ENCODE measurements at places on chromosomes 3 and 15.
A peak's percentile ranks its signal among the peaks of the same experiment; 100 is the strongest.

GRCh38 chr15:59262316-59262715 lies 55.7 kb downstream of the LDHAL6B start:
- no peak for DNase-seq

- no peak for DNase-seq
These were observed 32.2 kb downstream of the IL20RB start for GRCh38 chr3:136989781-136990524.

GRCh38 chr3:171132873-171133272 lies 106.4 kb upstream of the SLC2A2 start:
- DNase-seq, result no peak

DNA sequence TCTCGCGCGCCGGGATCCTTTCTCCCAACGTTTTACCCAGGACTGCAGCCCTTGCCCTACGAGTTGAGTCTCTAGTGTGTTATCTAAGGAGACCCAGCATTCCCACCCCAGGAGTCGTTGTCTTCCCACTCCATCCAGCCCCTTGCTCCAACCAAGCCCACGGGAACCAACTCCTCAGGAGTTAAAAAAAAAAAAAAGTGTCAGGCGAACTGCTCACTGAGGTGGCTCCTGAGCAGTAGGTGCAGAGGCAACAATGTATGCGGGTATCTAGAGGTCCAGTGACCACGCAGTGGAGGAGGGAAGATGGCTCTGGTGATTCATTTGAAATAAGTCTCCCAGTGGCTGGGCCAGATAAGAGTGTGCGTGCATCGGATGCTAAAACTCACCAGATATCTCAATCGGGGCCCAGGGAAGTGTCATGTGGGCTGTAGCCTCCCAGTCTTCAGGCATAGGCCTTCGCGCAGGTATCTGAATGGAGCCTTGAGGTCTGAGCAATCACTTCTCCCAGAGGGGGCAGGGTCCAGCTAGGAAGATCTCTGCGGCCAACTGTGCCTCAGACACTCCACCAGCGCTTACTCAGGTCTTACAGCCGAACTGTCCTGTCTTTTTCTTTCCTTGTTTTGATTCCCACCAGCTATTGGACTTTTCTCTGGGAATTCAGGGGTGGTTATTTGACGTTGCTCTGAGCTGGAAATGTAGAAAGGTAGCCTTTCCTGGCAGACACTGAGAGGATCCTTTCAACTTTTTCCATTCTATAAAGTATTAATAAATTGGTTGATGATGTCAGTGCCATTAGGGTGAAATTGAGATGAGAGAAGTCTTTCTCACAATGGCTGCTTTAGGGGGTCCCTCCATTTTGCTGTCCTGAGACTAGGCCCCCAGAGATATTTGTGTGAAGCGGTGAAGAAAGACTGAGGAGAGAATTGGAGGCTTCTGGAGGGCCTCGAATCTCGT lies 21.0 kb downstream of the ZIC4 start:
- DNase-seq, result no peak

GRCh38 chr3:33355611-33356010 lies 78.4 kb downstream of the FBXL2 start:
- no peak for DNase-seq

- DNase-seq, result peak; percentile 20
These were observed 281.9 kb upstream of the ONECUT1 start for GRCh38 chr15:53072077-53072476.

GRCh38 chr15:51260202-51260601 lies 78.2 kb downstream of the CYP19A1 start:
- no peak for DNase-seq

GRCh38 chr3:194272861-194273742 lies 78.0 kb downstream of the CPN2 start:
- no peak for DNase-seq

- DNase-seq, result peak; percentile 22
These were observed 26.4 kb downstream of the ARMC8 start for GRCh38 chr3:138213398-138214085.

DNA sequence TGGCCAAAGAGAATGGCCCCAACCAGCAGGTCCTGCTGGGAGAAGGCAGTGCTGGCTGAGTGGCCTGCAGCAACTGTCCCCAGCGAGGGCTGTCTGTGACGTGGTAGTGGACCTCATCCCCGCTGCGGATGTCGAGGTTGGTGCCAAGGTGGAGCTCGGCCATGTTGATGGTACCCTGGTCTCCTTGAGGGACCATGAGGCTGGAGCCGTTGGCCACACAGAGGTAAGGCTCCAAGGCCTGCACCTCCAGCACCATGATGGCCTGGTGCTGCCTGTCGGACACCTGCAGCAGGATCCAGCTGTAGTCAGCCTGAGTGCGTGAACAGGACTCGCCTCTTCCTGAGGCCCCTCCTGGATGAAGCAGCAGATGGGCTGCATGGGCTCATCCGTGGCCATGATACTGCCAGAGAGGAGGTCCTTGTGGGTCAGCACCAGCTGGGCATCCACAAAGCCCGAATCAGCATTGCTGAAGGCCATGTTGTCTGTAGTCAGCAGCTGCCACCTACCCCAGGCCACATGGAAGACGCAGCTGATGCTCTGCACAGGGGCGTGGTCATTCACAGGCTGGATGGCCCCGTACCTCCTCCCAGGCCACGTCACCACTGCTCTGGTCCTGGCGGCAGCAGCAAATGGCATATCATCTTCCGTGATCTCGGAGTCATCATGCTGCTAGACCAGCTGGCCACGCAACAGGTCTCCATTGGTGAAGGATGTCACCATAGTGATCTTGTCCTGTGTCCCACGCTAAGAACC lies 167.5 kb downstream of the GOLGA6L4 start:
- DNase-seq, result no peak

- DNase-seq, result peak; percentile 31
These were observed 40.0 kb downstream of the FOXP1 start for GRCh38 chr3:71543371-71544016.

DNA sequence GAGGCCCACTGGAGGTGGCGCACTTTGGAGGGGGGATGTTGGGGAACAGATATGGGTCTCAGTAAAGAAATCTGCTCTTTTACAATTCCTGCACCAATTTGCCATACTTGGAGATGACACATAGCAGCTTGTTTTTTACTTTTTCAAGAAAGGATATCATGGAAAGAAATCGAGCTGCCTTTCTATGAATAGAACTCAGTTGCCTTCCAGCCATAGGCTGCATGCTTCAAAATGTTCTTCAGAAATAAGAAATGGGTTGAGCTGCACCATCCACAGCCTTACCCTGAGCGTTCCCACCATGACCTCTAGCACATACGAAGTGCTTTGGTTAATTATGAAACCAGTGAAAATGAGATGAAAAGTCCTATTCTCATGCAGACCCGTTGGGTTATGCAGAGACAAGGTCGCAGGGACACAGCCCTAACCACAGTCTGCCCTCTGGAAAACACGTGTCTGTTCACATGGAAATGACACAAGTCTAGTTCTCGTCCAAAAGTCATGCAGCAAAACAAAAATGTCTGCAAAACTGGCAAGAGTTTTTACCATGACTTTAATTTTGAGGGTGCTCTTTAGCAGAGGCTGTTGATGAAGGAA lies 36.3 kb downstream of the NGRN start:
- no peak for DNase-seq

DNA sequence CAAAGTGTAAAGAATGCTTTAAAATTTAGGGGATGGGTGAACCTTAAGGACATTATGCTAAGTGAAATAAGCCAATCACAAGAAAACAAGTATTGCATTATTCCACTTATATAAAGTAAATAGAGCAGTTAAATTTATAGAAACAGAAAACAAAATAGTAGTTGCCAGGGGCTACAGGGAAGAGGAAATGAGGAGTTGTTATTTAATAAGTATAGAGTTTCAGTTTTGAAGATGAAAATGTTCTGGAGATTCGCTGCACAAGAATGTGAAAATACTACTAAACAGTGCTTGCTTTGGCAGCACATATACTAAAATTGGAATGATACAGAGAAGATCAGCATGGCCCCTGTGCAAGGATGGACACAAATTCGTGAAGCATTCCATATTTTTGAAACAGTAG lies 32.0 kb downstream of the DNAH12 start:
- DNase-seq, result no peak

- no peak for DNase-seq
These were observed 813.6 kb upstream of the ALCAM start for GRCh38 chr3:104553121-104553520.

DNA sequence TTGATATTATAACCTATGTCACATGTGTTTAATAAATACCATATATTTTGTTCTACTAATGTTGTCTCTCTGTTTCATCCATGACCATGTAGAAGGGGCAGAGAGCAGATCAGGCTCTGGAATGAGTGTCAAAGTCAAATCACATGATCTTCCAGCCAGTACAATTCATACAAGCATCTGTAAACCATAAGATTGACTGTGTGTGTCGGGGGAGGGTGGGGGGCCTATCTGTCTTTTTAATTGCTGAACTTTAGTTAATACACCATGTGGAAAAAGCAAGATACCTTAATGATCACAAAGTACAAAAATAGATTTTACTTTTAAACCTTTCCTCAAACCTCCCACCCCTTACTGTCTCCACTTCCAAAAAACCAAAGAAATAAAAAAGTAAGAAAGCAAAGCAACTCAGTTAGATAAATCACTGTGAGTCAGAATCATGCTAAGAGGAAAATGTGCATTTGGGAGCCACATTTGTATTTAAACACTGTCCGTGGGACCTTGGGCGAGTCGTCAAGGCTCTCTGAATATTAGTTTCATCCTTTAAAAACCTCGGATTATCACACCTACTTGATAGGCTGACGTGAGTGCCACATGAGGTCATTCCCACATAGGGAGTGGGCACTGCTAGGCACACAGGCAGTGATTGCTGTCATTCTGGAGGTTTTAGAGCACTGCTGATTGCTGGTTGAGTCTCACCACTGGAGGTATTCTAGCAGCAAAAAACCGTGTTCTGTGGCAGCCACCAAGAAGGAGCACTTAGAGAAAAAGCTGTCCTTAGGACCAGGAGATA lies 21.0 kb upstream of the POLR2M start:
- DNase-seq, result no peak

GRCh38 chr3:111972891-111973290 lies 5.9 kb upstream of the ABHD10 start:
- DNase-seq, result no peak

DNA sequence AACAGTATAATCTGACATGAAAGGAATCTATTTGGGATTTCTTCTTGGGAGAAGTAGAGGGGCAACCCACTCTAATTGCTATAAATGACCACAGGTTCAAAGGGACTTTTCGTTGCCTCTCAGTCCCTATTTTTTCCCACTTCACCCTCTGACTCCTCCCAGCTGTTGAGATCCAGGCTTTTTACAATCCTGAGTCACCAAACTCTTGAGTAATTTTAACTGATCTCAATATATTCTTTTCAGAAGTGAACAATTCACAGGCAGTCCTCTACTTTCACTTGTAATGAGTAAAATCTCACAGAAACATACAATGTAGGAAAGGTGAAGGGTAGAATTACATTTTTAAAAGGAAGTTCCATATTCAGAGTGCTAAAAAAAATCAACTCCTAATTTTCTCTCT lies 44.6 kb downstream of the EIF4E3 start:
- DNase-seq, result no peak

GRCh38 chr15:100048736-100049135 lies 293.0 kb downstream of the ADAMTS17 start:
- DNase-seq, result no peak

- no peak for DNase-seq
These were observed 20.0 kb upstream of the RBP1 start for GRCh38 chr3:139559541-139559940.

DNA sequence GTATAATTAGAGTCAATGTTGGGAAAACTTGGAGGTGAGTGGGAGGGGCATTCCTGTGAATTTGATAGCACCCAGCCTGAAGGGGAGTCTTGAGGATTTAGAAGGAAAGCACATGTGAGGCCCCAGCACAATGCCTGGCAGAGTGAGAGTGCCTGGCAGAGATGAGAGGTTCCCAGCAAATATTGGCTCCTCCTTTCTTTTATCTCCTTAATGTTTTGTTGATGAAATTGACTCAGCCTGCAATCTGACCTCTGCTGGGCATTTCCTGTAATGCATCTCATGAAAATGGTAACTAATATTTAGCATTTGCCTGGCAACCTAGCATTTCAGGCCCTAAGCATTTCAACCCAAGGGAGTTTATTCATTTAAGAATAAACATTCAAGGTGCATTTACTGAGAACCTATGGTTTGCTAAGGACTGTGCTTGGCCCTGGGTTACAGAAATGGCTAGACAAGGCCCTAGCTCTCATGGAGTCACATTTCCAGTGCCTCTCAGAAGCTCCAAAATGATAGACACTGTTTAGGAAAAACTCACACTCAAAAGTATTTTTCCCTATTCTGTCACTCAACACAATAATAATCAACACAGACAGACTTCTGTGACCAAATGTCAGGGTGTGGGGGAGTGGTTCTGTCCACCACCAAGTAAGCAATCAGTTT lies 19.0 kb downstream of the PDHB start:
- DNase-seq, result peak; percentile 84

DNA sequence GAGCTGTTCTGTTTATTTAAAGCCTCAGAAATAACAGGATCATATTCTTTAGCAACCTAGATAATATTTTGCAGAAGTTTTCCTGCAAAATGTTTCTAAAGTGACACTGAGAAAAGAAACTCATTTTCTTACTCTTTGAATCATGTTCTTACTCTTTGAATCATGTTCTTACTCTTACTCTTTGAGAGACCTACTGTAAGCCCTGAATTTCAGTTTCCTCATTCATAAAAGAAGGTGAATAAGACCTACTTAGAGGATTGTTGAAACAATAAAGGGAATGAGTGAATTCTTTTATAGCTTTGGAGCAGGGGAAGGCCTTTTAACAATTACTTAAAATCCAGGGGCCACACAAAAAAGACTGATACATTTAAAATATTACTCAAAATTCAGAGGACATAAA lies 221.7 kb upstream of the CMC1 start:
- no peak for DNase-seq

GRCh38 chr3:124995460-124995994 lies 60.3 kb downstream of the HEG1 start:
- peak; percentile 69 for DNase-seq

GRCh38 chr15:98240303-98240702 lies 279.8 kb downstream of the ARRDC4 start:
- no peak for DNase-seq

DNA sequence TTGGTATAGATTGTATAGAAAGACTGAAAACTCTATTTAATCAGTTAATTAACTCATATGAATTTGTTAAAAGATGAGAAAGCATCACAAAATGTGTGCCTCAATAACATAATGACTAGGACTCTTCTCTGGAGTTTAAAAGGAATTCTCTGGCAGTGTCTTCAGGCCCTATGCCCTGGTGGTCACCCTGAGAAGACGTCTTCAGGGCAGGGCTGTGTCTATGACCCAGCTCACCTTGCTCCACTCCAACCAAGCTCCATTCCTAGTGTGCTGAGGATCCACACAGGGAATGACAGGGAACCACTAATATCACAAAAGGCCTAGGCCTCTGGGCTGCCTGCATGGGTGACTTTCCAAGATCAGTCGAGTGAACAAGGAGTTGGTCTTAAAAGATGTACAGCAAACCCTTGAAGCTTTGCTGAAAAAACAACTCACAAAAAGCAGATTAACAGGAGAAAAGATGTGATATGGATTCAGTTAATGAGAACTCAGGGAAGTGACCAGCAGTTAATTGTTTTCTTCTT lies 156.6 kb downstream of the SNRK start:
- no peak for DNase-seq

GRCh38 chr15:52523192-52523591 lies 5.5 kb downstream of the MYO5A start:
- DNase-seq, result no peak

GRCh38 chr3:167198949-167199600 lies 181.0 kb downstream of the ZBBX start:
- peak; percentile 14 for DNase-seq

- no peak for DNase-seq
These were observed 430.7 kb upstream of the RBMS3 start for GRCh38 chr3:28850186-28850585.
